ENCODE measurements at places on chromosomes 12 and 14.
A peak's percentile ranks its signal among the peaks of the same experiment; 100 is the strongest.

GRCh38 chr12:114311974-114312373 lies 94.0 kb downstream of the TBX5 start:
- H3K27me3 ChIP-seq: no peaks in the 10 kb centered on the region
- no peaks in the 10 kb centered on the region for H3K36me3 ChIP-seq
- H3K4me1 ChIP-seq: no peaks in the 10 kb centered on the region
- no peak overlapping the region for H3K4me3 ChIP-seq
- no peak for DNase-seq

- H3K27ac ChIP-seq: no peak overlapping the region
- H3K27me3 ChIP-seq: no peaks in the 10 kb centered on the region
- no peaks in the 10 kb centered on the region for H3K4me1 ChIP-seq
- no peak overlapping the region for H3K4me3 ChIP-seq
- DNase-seq: no peak
- no peaks in the 10 kb centered on the region for H3K36me3 ChIP-seq
Observed at GRCh38 chr14:102493096-102493495, 16.5 kb downstream of the ANKRD9 start.

GRCh38 chr12:117054279-117054678 lies 44.9 kb downstream of the TESC start:
- H3K27ac ChIP-seq: no peak overlapping the region
- no peaks in the 10 kb centered on the region for H3K27me3 ChIP-seq

GRCh38 chr12:49342914-49343731 lies 3.6 kb upstream of the DNAJC22 start:
- peaks cover 89% of the 10 kb centered on the region for H3K27me3 ChIP-seq
- no peak overlapping the region for H3K4me3 ChIP-seq
- no peak overlapping the region for H3K27ac ChIP-seq

DNA sequence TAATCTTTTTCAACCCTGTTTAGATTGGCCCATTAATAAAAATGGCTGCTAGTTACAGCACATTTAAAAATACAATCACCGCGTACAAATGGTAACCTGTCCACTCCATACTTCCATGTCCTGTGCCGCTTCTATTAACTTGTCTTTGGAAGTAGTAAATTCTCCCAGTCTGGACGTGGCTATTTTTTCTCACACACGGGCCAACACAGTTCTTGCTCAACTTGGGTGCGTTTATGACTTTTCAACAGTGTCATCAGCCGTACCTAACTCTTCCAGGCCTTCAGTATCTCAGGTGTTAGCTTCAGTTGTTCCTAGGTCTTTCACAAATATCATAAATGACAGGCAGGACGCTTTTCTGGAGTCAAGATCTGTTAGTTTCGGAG lies 475 bp upstream of the PCNX1 start:
- no peaks in the 10 kb centered on the region for H3K36me3 ChIP-seq
- H3K4me3 ChIP-seq: peak overlapping the region; percentile 31
- H3K27ac ChIP-seq: no peak overlapping the region

DNA sequence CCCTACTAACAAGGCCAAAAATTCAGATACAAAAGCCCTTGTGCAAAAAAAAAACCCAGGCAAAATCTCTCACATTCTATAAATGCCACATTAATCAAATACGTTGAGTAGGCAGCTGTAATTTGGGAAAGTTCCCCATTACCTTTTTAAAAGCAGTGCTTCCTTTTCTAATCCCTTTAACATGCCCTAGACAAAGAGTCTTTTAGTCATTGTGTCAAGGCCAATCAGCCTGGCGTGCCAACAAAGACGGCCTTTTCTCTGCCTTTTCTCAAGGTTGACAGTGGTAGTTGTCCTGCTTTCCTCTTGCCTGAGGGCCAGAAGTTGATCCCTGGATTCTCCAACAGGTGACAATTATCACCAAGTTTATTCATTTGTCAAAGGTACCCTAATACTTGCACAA lies 62.5 kb upstream of the METAP2 start:
- no peaks in the 10 kb centered on the region for H3K27me3 ChIP-seq
- DNase-seq: no peak
- no peak overlapping the region for H3K27ac ChIP-seq
- H3K36me3 ChIP-seq: no peaks in the 10 kb centered on the region

DNA sequence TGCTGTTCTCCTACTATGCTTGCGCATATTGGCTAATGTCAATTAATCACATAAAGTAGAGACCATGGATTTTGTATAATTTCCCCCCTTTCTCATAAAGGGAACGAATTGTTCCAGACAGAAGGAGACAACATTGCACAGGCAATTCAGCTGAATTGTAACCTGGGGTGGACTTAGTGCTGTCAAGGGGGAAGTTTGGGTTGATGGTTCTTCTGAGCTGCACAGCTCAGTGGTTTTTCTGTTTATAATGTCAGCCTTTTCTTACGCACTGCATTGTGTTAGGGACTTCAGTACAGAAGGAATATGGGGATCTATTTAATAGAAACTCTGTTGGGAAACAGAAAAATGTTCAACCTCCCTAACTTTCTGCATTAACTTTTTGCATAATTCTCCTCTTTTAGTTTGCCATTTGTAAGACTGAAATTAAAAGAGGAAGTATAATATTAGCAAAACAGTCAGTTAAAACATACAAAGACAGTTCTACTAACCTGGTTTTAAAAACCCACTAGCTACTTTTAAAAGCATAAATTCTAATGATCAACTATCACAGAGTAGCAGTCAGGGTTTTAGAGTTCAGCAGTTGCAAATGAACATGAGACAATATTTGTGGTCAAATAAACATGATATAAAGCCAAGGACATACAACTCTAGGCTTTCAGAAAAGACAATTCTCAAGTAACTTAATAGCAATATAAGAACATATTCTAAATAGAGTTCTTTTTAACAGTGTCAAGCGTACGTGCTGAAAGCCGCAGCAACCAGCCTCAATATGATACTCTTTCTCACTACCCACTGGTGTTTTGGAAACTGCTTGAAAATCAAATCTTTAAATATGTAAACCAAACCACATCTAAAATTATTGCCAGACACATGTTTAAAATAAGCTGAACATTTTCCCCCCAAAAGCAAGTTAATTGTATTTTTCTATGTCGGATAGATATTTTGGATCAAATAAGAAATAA lies 393.0 kb downstream of the FSCB start:
- no peaks in the 10 kb centered on the region for H3K27me3 ChIP-seq
- no peak for DNase-seq
- no peak overlapping the region for H3K27ac ChIP-seq

- no peak overlapping the region for H3K4me3 ChIP-seq
- DNase-seq: no peak
- H3K36me3 ChIP-seq: no peaks in the 10 kb centered on the region
- H3K27me3 ChIP-seq: no peaks in the 10 kb centered on the region
Observed at GRCh38 chr12:78964521-78964920, 99.9 kb downstream of the SYT1 start.

GRCh38 chr12:30357766-30358490 lies 337.7 kb downstream of the IPO8 start:
- no peaks in the 10 kb centered on the region for H3K4me1 ChIP-seq
- H3K27me3 ChIP-seq: no peaks in the 10 kb centered on the region
- no peak for DNase-seq

- no peaks in the 10 kb centered on the region for H3K27me3 ChIP-seq
- 0 out of 2 replicates have a peak, but pooled peaks cover 4% of the 10 kb centered on the region for H3K36me3 ChIP-seq
- no peaks in the 10 kb centered on the region for H3K4me1 ChIP-seq
- H3K27ac ChIP-seq: no peak overlapping the region
- H3K4me3 ChIP-seq: no peak overlapping the region
Observed at GRCh38 chr14:20400965-20401593, 12.2 kb downstream of the TEP1 start.

DNA sequence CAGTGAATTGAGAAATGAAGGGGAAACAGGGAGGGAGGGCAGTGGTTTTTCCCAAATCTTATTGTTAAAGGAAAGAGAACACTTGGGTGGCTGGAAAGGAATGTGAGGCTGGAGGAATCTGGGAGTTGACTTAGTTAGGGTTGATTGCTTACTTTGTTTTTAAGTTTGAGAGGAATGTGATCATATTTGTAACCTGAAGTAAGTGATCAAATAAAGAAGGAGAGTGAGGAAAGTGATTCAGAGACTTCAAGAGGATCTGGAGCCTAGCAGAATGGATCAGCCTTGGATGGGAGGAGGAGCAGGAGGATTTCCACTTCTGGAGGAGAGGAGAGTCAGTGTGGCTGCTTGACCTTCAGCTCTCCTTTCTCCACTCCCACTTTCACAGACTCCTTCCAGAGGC lies 6.0 kb upstream of the LRP6 start:
- no peak for DNase-seq
- H3K27me3 ChIP-seq: no peaks in the 10 kb centered on the region
- H3K4me3 ChIP-seq: no peak overlapping the region
- no peak overlapping the region for H3K27ac ChIP-seq
- H3K4me1 ChIP-seq: no peaks in the 10 kb centered on the region

DNA sequence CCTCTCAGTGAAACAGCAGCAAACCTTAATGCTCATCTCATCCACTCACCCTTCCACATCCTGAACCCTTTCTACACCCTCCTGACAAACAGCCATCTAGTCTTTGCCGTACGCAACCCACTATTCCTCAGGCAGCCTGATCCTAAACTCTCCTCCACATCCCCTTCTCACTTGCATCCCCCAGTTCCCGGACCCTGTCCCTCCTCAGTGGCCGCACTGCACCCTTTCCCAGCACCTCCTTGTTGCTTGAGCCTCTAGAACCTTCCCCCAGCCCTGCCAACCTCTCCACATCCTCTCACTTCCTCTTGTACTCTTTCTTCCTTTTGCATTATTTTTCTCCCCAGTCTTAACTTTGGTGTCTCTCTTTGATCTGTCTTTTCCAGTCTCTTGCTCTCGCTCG lies 42.9 kb downstream of the IQSEC3 start:
- no peaks in the 10 kb centered on the region for H3K27me3 ChIP-seq
- H3K36me3 ChIP-seq: no peaks in the 10 kb centered on the region
- H3K4me3 ChIP-seq: no peak overlapping the region
- H3K4me1 ChIP-seq: peaks cover 4% of the 10 kb centered on the region
- DNase-seq: no peak

DNA sequence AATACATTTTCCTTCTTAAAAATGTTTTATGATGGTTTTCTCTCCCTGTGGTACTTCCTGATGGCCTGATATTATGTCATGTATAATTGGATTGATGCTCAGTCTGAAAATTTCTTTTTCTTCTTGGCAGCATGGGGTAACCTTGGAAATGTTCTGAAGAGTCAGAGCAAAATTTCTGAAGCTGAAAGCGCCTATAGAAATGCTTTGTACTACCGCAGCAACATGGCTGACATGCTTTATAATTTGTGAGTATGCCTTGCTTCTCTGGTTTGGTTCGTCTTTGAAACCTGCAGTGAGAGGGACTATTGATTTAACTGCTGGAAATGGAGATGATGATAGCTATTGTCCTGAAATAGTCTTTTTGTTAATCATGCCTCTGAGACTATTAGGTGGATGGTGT lies 243.6 kb downstream of the TMTC2 start:
- H3K4me3 ChIP-seq: no peak overlapping the region
- H3K36me3 ChIP-seq: no peaks in the 10 kb centered on the region
- H3K27ac ChIP-seq: no peak overlapping the region
- DNase-seq: no peak
- H3K27me3 ChIP-seq: no peaks in the 10 kb centered on the region

GRCh38 chr12:57089271-57090245 lies 644 bp downstream of the NAB2 start:
- H3K36me3 ChIP-seq: peaks cover 7% of the 10 kb centered on the region
- peaks cover 9% of the 10 kb centered on the region for H3K4me1 ChIP-seq
- no peak for DNase-seq
- no peaks in the 10 kb centered on the region for H3K27me3 ChIP-seq

GRCh38 chr12:27766587-27766986 lies 13.4 kb upstream of the KLHL42 start:
- H3K4me3 ChIP-seq: no peak overlapping the region
- H3K27me3 ChIP-seq: no peaks in the 10 kb centered on the region
- no peak for DNase-seq
- H3K36me3 ChIP-seq: no peaks in the 10 kb centered on the region

GRCh38 chr12:99767809-99768208 lies 120.3 kb downstream of the GARIN6 start:
- no peak for DNase-seq
- H3K27ac ChIP-seq: no peak overlapping the region
- H3K36me3 ChIP-seq: no peaks in the 10 kb centered on the region
- no peak overlapping the region for H3K4me3 ChIP-seq

GRCh38 chr12:62701492-62701891 lies 233.5 kb downstream of the PPM1H start:
- H3K4me1 ChIP-seq: peaks cover 1% of the 10 kb centered on the region
- H3K27me3 ChIP-seq: no peaks in the 10 kb centered on the region
- no peak overlapping the region for H3K27ac ChIP-seq
- no peak overlapping the region for H3K4me3 ChIP-seq

- no peak overlapping the region for H3K4me3 ChIP-seq
- DNase-seq: no peak
- peaks cover 5% of the 10 kb centered on the region for H3K4me1 ChIP-seq
- H3K36me3 ChIP-seq: no peaks in the 10 kb centered on the region
- no peaks in the 10 kb centered on the region for H3K27me3 ChIP-seq
Observed at GRCh38 chr14:95195031-95195430, 37.7 kb upstream of the DICER1 start.

GRCh38 chr12:116587270-116587669 lies 28.1 kb downstream of the MAP1LC3B2 start:
- DNase-seq: no peak
- H3K4me1 ChIP-seq: no peaks in the 10 kb centered on the region
- H3K36me3 ChIP-seq: no peaks in the 10 kb centered on the region

DNA sequence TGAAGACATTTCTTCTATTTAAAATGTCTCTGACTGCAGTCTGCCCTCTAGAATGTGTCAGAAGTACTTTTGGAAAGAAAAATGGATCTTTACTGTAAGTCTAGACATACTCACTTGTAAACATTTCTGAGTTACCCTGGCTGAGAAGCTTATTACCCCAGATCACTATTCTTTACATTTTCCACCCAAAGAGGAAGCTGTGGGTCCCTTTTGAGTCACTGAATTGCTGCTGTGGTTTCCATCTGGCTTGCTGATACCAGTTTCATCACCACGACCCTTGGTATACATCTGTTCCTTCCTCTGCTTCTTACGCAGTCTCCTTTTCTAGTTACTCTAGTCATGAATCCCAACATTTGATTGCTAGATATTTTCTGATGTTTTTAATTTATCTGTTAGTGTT lies 20.2 kb upstream of the CLEC4D start:
- H3K27ac ChIP-seq: no peak overlapping the region
- no peaks in the 10 kb centered on the region for H3K36me3 ChIP-seq
- H3K27me3 ChIP-seq: no peaks in the 10 kb centered on the region
- DNase-seq: no peak

GRCh38 chr14:103216399-103216798 lies 93.1 kb downstream of the TNFAIP2 start:
- H3K4me1 ChIP-seq: no peaks in the 10 kb centered on the region
- H3K27ac ChIP-seq: no peak overlapping the region
- no peak overlapping the region for H3K4me3 ChIP-seq
- H3K36me3 ChIP-seq: no peaks in the 10 kb centered on the region
- no peak for DNase-seq
- peaks cover 8% of the 10 kb centered on the region for H3K27me3 ChIP-seq

- DNase-seq: no peak
- H3K4me3 ChIP-seq: no peak overlapping the region
- H3K4me1 ChIP-seq: no peaks in the 10 kb centered on the region
Observed at GRCh38 chr14:58898655-58899316, 261.0 kb downstream of the DACT1 start.

DNA sequence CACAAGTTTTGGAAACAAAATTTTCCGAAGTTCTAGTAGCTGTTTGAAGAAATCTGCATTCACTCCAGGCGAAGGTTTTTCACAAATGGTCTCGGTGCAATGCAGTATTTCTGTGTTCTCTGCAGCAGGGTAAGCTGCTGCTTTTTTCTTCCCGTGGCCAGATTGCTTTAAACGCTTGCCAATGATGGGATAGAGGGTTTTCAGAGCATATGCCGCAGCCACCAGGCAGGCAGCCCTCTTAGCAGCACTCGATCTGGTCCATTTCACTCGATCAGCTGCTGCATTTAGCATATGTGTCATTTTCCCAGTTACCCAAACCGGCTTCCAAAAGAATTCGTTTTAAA lies 315 bp downstream of the ABCD2 start:
- no peak overlapping the region for H3K27ac ChIP-seq
- no peak overlapping the region for H3K4me3 ChIP-seq
- H3K27me3 ChIP-seq: no peaks in the 10 kb centered on the region
- no peaks in the 10 kb centered on the region for H3K36me3 ChIP-seq
- H3K4me1 ChIP-seq: 0 out of 2 replicates have a peak, but pooled peaks cover 2% of the 10 kb centered on the region
